Hair follicular keratinocyte (primary cell): ENCODE measurements at places on chromosomes 5 and 9. TPM values are rescaled to one million over a fixed set of nuclear protein-coding genes. Genes with fewer than 3 reads are reported as not detected.

The OMD gene
- not detected in 2 replicates for total RNA-seq

The GMCL2 gene
- total RNA-seq: not detected in 2 replicates

The MYMK gene
- total RNA-seq: not detected in 2 replicates

The CDKN2B-AS1 gene
- total RNA-seq: 0.23 and 1.3 TPM in 2 replicates

The IFNA21 gene
- total RNA-seq: not detected in 2 replicates

The ZNF474 gene
- total RNA-seq: not detected in 2 replicates

The GNE gene
- 16.1 and 20.3 TPM in 2 replicates for total RNA-seq

The NCS1 gene
- total RNA-seq: 36.2 and 38.3 TPM in 2 replicates

The PCDHB13 gene
- total RNA-seq: not detected in 2 replicates

The F12 gene
- 7.5 and 8.3 TPM in 2 replicates for total RNA-seq
